Left ventricle myocardium inferior (tissue), 1 donor: ENCODE measurements at places on chromosomes 2 and 18. TPM values are rescaled to one million over a fixed set of nuclear protein-coding genes. Genes with fewer than 3 reads are reported as not detected.

The CCDC74B gene
- 0.44 TPM for total RNA-seq

The CFAP221 gene
- total RNA-seq: 1.0 TPM

The CHST10 gene
- 11.6 TPM for total RNA-seq

The ZSWIM2 gene
- total RNA-seq: not detected

The DYNAP gene
- not detected for total RNA-seq

The LRP1B gene
- total RNA-seq: 0.08 TPM

The ZNF385B gene
- total RNA-seq: 0.14 TPM

DNA sequence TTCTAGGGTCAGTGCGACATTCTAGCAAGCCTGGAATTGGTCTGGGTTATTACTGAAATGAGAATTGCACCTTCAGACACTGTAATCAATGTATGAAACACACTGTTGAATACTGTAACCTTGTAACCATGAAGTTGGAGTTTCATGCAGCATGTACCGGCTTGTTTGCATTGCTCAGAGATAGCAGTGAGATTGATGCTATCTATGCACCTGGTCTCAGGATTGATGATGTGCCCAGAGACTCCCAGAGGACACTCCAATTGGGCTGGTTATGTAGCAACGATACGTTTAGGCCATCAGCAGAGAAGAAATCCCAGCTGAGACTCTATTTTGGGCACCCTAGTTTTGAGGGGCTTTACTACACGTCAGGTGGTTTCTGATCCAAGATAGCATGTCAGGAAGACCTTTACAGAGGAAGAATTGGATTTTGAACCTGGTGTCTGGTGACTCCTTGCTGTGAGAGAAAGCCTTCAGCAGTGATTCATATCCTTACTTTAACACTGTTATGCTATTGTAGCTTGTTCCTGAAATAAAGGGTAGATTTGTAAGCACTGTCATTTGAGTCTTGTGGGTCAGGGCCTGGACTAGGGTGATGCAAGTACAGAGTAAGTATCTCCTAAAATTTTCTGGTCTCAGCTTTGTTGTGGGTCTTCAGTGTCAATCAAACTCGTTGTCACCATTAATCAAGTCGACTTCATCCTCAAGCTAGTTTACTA, 305.1 kb upstream of the GULP1 start:
- no peak for DNase-seq

DNA sequence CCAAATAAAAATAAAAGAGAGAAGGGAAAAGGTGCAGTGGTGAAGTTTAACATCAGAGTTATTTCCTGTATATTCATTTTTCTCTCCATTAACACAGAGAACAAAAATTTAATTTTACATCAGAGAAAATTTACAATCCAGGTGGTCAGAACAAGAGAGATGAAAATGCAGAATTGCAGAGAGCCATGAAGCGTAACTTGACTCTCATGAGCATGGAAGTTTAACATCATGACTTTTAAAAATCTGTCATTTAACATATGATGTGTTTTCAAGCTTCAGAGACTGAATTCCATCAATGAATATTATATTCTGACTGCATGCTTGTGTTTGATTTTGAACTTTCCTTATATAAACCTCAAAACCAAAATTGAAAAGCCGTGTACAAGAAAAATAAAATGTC, 79.3 kb upstream of the ZNF397 start:
- no peak for DNase-seq

GRCh38 chr2:46179037-46179621, 118.1 kb upstream of the EPAS1 start:
- peak; percentile 70 for DNase-seq

- no peak for DNase-seq
Observed at GRCh38 chr2:44230378-44230777, 44.9 kb upstream of the SLC3A1 start.

GRCh38 chr18:32618546-32618945, 147.9 kb upstream of the GAREM1 start:
- DNase-seq: no peak

DNA sequence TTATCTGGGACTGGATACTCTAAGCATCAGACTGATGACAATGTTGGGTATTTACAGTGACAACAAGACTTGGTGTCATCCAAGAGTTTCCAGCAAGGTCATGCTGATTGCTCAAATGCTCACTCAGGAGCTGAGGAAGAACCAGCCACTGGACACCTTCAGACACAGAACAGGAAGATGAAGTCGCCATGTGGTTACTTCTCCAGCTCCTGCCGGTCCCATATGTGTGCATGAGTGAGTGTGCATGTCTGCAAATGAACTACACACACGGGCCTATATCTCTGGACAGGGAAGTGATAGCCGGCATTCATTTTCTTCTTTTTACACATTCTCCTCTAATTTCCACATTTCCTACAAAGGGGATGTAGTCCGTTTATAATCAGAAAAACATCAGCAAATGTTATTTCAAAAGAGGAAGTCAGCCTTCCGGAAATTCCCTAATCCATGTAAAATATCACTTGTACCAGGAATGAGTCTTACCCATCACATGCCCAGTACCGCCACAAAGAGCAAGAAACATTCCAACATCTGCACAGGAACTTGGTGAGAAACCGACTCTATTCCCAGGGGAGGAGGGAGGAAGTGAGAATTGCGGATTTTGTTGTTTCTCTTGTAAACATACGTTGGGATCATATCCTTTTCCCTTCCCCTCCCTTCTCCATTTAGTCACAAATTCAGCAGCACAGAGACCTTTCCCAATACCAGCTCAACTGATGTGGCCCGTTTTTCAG, 10.8 kb downstream of the RFX8 start:
- no peak for DNase-seq

DNA sequence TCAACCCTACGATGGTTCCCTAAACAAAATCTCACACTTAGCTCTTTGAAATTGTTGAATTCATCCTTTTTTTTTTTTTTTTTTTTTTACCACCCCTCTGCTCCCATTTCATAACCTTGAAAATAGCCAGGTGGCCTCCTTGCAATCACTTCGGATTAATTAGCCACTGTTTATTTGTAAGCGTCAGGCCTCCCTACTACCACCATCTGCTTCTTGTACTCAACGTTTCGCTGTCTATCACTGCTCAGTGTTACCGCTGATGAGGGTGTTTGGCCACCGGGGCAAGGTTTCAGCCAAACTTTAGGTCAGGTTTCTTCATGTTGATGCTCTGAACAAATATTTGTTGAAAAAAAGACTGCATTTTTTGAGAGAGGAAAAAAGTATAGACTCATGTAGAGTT, 183.2 kb downstream of the EPHA4 start:
- DNase-seq: no peak

DNA sequence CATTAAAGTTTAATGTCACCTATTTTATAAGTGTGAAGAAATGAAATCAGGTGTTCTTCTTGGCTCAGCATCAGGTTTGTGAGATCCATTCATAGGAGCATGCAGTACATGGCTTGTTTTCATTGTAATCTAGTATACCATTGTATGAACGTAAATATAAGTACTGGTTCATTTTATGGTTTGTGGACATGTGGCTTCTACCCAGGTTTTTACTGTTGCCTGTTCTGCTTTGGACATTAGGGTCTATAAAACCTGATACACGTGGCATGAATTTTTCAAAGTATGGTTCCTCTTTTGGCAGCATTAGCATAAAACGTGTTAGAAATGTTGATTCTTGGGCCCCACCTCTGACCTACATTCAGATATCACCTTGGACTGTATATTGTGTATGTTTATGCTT, 175.5 kb downstream of the PRPF40A start:
- no peak for DNase-seq

- DNase-seq: no peak
Observed at GRCh38 chr2:60341151-60341550, 212.3 kb downstream of the BCL11A start.

- DNase-seq: no peak
Observed at GRCh38 chr2:38871432-38871831, 4.3 kb downstream of the DHX57 start.

DNA sequence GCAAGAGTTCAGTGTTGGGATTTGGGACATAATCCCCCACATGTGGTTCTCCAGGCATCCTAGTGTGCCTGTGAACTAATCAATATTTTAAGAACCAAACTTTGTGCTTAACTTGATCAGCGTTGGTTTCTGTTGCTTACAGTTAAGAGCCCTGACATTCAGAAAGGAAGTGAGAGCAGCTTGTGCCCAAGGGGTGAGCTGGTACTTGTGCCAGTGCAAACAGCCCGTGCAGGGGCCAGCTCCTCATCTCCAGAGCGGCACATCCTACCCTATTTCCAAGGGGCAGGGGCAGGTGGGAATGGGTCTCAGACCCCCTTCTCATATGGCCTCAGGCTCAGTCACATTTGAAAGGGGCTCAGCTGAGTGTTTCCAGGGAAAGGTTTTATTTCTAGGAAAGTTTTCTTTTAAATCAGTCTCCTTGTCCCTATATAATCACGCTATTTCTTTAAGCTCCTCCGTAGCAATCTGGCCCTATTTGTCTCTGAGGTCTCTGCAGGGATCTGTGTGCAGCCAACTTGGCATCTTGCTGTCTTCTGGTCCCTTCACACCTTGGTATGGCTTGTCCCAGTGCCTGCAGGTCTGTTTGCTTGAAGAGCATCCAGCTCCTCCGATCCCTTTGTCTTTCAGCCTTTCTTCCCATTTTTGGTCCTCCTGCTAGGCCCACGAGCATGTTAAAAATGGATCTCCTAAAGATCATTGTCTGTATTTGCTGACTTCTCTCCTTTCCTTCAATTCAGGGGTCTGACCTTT, 358.9 kb downstream of the HRH4 start:
- DNase-seq: no peak

DNA sequence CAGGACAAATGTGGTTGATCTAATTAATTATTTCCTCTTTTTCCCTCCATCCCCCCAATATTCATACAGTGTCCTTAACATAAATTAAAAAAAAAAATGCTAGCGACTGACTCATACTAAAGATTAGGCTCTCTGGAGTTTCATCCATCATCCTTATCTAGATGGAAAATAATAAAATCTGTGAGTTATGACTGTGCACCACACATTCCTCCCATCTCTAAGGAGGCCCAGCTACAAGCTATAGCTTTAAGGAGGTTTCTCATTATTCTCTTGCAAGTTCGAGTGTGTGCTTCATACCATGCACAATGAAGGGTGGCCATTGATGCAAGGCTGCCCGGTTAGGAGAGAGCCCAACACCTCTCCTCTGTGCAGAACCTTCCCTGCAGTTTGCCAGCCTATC, 77.3 kb downstream of the XDH start:
- no peak for DNase-seq

DNA sequence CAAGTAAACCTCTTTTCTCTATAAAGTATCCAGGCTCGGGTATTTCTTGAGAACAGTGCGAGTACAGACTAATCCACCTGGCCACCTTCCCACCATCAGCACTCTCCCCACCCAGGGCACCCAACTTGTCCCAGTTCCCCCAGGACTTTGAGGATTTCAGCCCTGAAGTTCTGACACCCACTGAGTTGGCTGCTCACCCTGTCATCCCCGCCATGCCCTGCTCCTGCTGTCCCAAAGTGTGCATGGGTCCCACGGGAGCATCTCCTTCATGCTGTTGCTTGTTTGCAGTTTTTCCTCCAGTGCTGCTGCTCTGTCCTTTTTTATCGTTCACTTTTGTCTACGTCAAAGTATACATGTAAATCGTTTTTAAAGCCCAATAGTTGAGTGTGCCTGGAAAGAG, 273.9 kb downstream of the PHLPP1 start:
- no peak for DNase-seq
